ENCODE measurements at places on chromosomes 2 and 18.

DNA sequence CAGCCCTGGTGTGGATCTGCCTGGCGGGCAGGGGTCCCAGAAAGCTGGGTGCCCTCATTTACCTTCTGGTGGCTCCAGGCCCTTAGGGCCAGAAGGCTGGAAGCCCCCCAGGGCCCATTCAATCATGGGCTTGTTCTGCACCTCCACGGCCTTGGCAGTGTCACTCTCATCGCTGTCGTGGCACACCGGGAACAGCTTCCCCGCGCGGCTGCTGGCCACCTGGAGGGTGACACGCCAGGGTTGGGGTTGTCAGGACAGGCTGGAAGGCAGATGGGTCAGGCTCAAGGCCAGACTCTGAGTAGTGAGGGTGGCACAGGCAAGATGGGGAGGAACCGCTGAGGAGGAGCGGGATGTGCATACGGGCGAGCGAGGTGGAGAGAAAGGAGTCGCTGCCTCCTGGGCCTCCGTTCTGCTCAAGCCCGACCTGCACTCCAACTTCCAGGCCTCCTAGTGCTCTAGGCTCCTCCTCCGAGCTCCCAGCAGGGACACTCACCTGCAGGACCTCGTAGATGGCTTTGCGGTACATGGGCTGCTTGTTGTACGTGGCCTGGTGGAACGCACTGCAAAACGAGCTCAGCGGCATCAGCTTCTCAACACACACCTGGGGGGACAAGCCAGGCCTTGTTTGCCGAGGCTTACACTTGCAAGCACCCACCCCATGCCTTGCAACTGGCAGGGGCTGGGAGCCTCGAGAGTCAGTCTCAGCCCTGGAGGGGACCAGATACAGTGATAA lies 78.3 kb upstream of the POMC start:
- DNase-seq, result no peak

GRCh38 chr18:74457043-74457724 lies at the start of gene DIPK1C:
Gene DIPK1C (minus strand): TSS chr18:74457308. CDS start chr18:74457259, 49 bp downstream.
- DNase-seq, result no peak

- DNase-seq, result no peak
Measured at GRCh38 chr2:55802067-55802466, 108.4 kb upstream of the PNPT1 start.

DNA sequence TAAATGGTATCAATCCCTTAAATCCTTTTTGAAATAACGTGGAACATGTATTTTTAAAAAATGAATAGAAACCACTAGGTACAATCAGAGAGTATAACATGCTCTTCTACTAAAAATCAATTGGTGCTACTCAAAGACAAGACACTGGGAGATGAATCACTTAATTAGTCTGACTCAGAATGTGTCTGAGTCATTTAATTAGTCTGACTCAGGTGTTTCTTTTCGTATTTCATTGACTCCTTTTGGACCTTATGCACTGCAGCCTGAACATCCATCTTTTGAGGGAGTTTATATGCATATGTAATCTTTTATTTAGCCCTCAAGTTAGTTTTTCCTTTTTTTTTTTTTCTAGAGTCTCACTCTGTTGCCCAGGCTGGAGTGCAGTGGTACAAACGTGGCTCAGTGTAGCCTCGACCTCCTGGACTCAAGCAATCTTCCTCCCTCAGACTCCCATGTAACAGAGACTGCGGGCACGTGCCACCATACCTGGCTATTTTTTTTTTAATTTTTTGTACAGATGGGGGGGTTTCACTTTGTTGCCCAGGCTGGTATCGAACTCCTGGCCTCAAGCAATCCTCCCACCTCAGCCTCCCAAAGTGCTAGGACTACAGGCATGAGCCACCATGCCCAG lies 26.5 kb downstream of the PPP4R3B start:
- DNase-seq, result no peak

DNA sequence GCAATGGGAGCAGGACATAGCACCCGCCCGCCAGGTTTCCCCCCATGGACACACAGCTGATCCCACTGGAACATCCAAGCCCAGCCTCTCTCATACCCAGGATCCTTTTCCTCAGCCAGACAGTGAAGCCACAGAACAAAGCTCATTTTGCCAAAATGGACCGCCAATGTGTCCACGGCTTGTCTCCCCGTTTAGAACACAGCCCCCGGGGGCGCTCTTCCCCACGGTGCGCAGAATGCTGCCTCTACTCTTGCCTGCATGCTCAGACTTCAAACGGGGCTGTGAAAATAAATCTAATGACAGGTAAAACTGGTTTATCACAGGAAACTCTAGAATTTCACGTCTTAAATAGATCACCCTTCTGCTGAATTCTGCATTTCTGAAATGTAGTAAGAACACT lies 548.5 kb upstream of the ID2 start:
- no peak for DNase-seq

- no peak for DNase-seq
Measured at GRCh38 chr2:231696004-231696367, 12.3 kb upstream of the PTMA start.
